M059J (cell line): ENCODE measurements at places on chromosomes 12 and 14.

- DNase-seq, result peak; percentile 96
Observed at GRCh38 chr12:67434671-67435370, 165.7 kb downstream of the CAND1 start.

DNA sequence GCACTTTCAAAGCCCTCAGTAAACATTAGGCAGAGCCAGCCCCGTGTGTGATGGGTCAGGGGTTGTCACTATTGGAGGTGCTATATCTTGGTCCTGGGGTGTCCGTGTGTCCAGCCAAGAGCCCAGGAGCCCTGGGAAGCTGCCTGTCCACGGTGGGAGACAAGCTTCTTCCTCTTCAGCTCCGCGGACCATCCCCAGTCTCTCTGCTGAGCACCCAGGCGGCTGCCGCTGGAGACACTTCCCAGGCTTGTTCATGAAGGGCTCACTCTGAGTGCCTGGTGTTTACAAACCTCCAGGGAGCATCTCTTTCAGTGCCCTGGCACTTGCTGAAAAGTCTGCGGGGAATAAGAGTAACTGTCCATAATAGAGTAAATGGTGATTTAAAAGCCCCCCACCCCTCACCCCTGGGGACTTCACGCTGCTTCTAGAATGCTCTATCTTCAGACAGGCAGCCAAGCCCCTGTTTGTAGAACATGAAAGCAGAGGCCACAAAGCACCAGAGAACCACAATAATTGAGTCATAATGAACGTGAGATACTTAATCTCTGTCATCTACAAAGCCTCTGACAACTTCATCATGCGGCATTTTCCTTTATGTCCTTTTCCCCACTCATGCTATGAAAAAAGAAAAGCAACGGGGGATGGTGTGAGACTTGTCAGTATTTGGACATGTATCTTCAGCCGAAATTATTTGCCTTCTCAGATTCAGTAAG is 178.6 kb downstream of the TMEM132C start:
- no peak for DNase-seq

GRCh38 chr12:42985506-42985905 is 396.0 kb upstream of the PRICKLE1 start:
- no peak for DNase-seq

DNA sequence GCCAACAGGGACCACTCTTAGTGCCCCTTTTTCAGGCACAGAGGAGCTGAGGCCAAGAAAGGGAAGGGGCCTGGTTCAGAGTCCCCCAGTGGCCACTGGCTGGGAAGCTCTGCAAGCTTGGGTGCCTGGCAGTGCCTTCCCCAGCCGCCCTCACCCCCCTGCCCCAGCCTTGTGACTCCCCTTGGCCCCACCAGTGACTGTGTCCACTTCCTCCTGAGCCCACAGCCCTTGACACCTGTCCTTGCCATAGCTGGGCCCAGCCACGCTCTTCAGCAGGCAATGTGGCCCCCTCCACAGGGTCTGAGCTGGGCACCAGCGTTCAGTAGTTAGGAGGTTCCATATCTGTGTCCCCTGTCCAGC is 19.0 kb upstream of the C14orf180 start:
- no peak for DNase-seq

DNA sequence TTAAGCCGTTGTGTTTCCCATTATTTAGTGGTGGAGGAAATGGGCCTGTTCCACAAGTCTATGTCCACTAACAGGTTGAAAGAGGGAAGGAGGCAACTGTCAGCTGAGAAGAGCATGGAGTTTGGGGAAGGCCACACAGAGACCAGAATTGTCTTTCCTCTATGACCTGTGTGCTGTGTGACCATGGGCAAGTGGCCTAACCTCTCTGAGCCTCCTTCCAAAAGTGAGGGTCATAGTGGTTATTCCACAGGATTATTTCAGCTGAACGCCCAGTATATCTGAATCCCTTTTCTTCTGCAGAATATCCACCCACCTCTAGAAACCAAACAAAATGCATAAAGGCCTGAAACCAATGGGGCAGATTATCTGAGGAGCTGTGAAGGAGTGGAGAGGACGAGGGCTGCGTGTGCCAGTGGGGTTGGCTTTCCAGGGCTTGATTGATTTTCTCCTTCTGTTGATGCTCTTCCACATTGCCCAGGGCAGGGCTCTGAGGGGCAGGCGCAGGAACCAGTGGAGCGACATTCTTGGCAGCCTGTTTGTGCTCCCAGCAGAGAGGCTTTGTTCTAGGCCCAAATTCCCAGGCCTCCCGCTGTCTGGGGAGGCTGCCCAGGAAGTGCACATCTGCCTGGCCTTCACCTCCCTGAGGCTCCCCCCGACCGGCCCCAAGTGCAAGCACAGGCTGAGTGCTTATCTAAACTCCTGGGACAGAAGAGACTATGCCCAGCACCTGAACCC is 452.7 kb downstream of the BCL11B start:
- DNase-seq, result no peak

DNA sequence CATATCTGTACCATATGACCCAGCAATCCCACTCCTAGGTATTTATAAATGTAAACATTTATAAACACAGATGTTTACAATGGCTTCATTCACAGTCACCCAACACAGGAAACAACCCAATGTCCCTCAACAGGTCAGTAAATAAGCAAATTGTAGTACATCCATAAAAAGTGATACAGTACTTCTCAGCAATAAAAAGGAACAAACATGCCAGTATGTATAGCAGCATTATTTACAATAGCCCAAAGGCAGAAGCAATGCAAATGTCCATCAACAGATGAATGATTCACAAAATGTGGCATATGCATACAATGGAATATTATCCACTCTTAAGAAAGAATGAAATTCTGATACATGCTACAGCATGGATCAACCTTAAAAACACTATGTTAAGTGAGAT is 27.6 kb upstream of the MAP3K9 start:
- DNase-seq, result no peak

DNA sequence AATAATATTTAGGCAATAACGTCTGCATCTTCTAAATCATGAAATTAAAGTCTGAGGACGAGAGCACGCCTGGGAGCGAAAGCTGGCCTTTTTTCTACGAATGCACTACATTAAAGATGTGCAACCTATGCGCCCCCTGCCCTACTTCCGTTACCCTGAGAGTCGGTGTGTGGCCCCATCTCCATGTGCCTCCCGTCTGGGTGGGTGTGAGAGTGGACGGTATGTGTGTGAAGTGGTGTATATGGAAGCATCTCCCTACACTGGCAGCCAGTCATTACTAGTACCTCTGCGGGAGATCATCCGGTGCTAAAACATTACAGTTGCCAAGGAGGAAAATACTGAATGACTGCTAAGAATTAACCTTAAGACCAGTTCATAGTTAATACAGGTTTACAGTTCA is 19.3 kb downstream of the CKB start:
- no peak for DNase-seq

GRCh38 chr12:130858084-130858483 is 13.8 kb upstream of the RAN start:
- DNase-seq, result no peak

DNA sequence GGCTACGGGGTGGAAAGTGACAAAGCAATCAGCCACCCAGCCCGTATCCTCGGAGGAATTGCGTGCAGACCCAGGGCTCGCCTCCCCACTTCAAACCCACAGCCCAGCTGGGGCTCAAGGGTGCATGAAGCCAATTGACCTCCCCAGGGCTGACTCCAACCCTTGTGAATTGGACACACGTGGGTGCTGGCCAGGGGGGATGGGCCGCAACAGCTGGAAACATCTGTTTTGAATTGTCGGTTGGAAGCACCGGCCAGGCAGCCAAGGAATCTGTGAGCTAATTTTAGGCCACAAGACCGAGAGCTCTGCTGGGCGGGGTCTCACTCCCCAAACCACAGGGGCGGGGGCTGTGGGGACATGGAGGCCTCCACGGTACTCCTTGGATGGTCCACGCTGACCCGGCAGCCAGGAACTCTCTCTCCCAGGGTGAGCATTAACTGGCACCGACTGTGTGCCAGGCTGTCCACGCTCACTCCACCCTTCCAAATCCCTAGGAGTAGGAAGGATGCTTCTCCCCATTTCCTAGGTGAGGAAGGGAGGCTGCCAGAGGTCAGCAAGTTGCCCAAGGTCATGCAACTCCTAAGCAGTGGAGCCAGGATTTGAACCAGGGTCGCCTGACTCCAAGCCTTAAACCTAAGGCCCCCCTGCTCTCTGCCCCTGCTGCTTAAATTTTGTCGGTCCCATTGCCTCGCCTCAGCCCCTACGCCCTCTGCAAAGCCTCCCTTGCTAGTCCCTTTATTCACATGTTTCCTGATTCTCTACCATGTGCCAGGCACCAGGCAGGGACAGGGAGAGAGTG is 11.9 kb upstream of the TMEM119 start:
- DNase-seq, result no peak

DNA sequence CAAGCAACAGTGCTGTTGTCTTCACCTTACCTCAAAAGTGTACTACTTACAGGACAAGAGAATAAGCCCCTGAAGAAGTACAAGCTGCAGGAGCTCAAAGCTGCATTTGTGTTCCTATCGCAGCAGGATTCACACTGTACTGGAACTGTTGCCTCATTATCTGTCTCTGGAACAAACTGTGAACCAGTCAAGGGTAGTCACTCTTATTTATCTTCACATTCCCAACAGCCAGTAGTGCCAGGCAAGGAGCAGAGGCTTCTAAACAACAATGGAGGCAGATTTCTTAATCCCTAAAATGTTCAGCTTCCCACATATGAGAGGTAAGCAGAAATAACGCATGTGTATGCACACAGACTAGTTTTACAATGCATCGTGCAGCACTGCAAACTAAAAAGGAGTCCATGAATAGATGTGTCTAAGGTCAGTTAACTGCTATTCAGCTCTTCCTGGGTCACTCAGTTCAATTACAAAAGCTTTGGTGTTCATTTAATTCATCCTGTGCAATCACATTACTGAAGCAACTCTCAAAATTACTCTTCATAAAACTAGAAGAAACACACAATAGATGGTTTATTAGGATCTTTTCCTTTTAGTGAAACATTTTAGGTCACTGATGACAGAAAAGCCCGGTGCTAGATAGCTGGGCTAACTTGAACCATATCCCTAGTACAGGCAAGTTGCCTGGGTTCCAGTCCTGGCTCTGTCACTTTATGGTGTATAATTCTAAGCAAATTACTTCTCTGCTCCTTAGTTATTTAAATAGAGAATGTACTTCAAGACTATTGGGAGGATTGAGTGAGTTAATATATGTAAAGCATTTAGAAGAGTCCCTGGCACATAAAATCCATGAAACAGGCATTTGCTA is 2.7 kb downstream of the APPL2 start:
- DNase-seq, result no peak

GRCh38 chr14:64928239-64929013 is 14.1 kb downstream of the GPX2 start:
- DNase-seq, result no peak

DNA sequence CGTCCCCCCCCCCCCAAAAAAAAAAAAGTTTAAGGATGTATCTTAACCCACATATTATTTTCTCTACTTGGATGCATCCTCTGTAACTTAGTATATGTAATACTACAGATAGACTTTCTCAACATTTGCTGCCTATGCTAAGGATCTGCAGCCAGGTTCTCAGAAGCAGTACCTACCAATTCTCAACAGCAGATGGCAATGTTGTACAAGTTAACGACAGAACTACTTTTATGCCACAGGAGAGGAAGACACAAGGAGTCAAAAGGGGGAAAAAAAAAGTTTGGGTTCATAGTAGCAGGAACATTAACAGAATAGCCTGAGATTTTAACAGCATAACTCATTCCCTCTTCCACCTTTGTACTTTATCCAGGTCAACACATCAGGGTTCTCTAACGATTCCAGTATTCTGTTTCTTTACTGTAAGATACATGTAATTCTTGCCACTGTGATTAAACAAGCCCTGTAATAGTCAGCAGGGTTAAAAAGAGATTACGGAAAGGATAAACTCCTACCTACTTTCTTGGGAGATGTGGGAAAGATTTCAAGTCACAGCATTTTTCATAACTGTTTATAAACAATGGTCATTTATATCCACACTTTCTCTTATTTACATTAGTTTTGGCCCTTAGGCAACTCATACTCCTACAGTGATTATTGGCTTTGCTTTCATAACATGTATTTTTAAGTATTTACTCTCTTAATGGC is 5.7 kb upstream of the NEK9 start:
- peak; percentile 75 for DNase-seq

- DNase-seq, result no peak
Observed at GRCh38 chr14:25412998-25413397, 363.1 kb upstream of the STXBP6 start.

DNA sequence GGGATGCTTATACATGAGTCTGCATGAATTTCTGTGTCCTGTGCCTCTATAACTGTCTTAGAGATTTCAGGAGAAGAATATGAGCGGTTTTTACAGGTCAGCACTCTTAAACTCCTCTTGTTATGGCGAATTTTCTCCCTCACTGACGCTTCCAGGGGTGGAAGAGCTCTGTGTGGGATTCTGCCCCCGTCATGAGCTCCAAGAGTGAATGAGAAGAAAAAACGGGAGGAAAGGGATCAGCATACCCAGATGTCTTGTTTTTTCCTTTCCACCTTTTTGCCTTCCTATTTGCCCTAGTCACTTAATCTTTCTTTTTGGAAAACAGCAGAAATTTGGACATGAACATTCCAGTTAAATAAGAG is 651 bp downstream of the PFKM start:
- no peak for DNase-seq

- no peak for DNase-seq
Observed at GRCh38 chr12:79421236-79421740, 269.5 kb downstream of the PAWR start.

DNA sequence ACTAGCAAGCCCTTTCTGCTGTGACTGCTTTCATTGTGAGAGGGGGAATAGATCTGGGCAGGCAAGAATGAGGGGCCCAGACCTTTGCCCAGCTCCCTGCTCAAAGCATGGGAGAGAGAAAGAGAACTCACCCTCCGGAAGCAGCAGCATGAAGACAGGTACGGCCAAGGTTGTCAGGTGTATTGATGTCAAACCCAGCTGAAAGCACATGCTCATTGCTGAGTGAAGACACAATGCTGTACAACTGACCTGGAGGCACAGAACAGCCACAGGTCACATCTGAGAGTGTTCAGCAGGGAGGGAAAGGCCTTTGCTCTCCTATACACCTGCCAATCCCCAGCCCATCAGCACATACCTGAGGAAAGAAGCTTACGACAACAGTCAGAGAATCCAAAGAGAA is 5.5 kb downstream of the ANKRD52 start:
- DNase-seq, result no peak
